Activated naive CD8-positive, alpha-beta T cell treated with anti-CD3 and anti-CD28 coated beads for 36 hours (primary cell): ENCODE measurements at places on chromosomes 11 and 22. TPM values are rescaled to one million over a fixed set of nuclear protein-coding genes. Genes with fewer than 3 reads are reported as not detected.

GRCh38 chr11:26027887-26028286 lies 304.0 kb upstream of the ANO3 start:
- no peak overlapping the region for H3K27ac ChIP-seq
- H3K4me3 ChIP-seq = no peak overlapping the region
- no peaks in the 10 kb centered on the region for H3K36me3 ChIP-seq
- no peaks in the 10 kb centered on the region for H3K4me1 ChIP-seq
- DNase-seq = no peak

- no peaks in the 10 kb centered on the region for H3K4me1 ChIP-seq
- H3K27me3 ChIP-seq = no peaks in the 10 kb centered on the region
- H3K27ac ChIP-seq = no peak overlapping the region
These were observed 91.0 kb downstream of the TMPRSS5 start for GRCh38 chr11:113615098-113615497.

GRCh38 chr11:27719546-27719925 lies 19.3 kb upstream of the BDNF start:
- H3K27ac ChIP-seq = no peak overlapping the region
- DNase-seq = no peak
- no peak overlapping the region for H3K4me3 ChIP-seq
- peaks cover 12% of the 10 kb centered on the region for H3K4me1 ChIP-seq
- H3K36me3 ChIP-seq = peaks cover 3% of the 10 kb centered on the region

DNA sequence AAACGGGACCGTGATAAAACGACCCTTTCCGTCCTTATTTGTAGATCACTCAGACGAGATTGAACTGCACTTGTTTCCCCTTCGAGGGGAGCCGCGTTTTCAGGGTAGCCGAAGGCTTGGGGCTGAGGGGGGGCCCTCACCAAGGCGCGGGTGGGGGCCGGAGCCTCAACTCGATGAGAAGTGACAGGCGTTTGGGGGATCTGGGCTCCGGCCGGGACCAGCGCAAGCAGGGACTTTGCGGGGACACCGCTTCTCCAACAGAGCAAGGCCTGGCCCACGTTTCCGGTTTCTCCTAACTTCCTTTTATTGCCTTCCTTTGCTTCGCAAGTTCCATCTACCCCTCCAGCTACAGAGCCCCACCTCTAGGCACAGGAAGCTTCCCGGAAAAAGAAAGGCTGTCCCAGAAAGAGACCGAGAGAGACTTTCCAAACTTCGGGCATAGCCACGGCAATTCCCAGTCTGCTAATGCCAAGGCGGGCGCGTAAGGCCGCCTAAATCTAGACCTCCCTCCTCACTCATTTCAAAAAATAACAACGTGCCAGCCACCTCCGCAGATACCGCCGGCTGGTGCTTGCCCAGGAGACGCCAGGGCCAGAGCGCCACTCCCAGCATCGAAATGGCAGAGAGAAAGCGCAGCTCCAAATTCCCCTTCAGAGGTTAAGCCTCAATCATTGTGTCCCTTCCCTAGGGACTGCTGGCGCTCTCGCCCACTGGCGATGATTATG lies 6.6 kb downstream of the PAX6 start:
- H3K4me3 ChIP-seq = peak overlapping the region; percentile 71
- peak overlapping the region; percentile 48 for H3K27ac ChIP-seq
- H3K36me3 ChIP-seq = peaks cover 17% of the 10 kb centered on the region
- peaks cover 44% of the 10 kb centered on the region for H3K4me1 ChIP-seq
- no peak for DNase-seq
- H3K27me3 ChIP-seq = peaks cover 97% of the 10 kb centered on the region

The ZP1 gene
- not detected for total RNA-seq

DNA sequence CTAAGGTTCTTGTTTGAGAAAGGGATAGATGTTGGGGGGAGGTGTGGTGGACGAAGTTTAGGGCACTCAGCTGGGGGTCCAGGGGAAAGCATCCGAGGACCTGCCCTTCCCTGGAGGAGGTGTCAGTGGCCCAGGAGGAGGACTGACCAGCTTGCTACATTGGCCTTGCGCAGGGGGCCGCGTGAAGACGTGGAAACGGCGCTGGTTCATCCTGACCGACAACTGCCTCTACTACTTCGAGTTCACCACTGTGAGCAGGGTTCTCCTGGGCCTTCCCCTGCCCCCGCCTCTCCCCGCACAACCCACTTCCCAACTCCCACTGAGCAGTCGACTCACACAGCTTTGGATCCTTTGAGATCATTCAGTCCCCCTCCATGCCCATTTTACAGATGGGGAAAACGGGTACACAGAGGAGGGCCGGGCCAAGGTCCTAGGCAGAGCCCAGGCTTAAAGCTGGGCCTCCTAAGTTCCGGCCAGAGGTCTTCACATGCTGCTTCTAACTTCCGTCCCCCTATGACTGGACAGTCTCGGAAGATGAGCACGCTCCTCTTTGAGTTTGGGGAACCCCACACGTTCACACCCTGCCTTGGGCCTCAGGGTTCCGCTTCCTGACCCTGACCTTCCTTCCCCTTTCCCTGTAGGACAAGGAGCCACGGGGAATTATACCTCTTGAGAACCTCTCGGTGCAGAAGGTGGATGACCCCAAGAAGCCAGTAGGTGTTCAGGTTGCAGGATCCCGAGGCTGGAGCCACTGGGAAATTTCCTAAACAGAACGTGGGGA lies 28.7 kb downstream of the CYTH4 start:
- H3K4me3 ChIP-seq = no peak overlapping the region
- peak overlapping the region; percentile 54 for H3K27ac ChIP-seq
- peaks cover 2% of the 10 kb centered on the region for H3K27me3 ChIP-seq
- H3K4me1 ChIP-seq = peaks cover 76% of the 10 kb centered on the region
- no peak for DNase-seq

DNA sequence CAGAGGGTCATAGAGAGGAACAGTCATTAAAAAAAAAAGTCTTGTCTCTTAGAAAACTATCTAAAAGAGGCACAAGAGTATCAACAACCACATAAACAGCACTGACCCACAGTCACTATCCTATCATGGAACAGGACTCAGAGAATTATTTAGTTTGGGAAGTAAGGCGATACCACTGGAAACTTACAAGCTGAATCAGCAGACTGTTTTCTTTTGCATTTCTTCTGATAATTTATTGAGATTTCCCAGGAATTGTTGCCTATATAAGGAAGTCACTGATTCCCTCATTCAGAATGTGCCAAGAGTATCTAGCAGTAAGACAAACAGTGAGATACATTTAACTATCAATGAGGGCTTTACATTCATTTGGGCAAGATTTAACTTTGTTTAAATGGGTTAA lies 304.1 kb downstream of the GUCY1A2 start:
- DNase-seq = no peak
- no peaks in the 10 kb centered on the region for H3K27me3 ChIP-seq
- H3K4me3 ChIP-seq = no peak overlapping the region
- H3K36me3 ChIP-seq = no peaks in the 10 kb centered on the region
- H3K4me1 ChIP-seq = no peaks in the 10 kb centered on the region

The DMC1 gene
- total RNA-seq = 12.9 TPM

GRCh38 chr22:36238373-36239149 lies 766 bp downstream of the APOL2 start:
- H3K27ac ChIP-seq = peak overlapping the region; percentile 97
- H3K36me3 ChIP-seq = peaks cover 52% of the 10 kb centered on the region
- H3K4me3 ChIP-seq = peak overlapping the region; percentile 86
- no peak for DNase-seq
- H3K4me1 ChIP-seq = peaks cover 53% of the 10 kb centered on the region
- no peaks in the 10 kb centered on the region for H3K27me3 ChIP-seq
